Glomerular endothelial cell (primary cell): ENCODE measurements at places on chromosomes 6 and 20.

DNA sequence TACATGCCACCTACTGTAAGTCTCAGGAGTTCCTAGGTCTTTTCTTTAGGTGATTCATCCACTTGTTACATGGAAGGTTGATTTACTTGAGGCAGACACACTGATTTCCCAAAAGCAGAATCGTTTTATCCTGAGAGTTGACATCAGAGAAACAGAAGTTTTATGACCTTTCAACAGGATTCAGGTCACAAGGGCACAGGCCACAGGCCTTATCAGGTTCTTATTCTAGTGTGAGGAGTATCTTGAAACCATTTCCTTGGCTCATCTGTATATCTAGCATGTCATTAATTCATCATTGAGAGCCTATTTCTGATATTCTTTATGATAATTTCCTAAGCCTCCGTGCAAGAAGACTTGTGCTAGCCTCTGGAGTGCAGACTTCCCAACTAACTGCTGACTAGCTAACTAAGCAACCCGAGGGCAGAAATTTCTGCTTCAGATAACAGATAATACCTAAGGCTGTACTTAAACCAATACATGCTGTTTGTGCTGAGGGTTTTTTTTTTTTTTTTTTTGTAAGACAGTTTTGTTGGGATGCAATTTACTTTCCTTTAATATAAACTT is 44.9 kb upstream of the RFPL4B start:
- no peak for DNase-seq

DNA sequence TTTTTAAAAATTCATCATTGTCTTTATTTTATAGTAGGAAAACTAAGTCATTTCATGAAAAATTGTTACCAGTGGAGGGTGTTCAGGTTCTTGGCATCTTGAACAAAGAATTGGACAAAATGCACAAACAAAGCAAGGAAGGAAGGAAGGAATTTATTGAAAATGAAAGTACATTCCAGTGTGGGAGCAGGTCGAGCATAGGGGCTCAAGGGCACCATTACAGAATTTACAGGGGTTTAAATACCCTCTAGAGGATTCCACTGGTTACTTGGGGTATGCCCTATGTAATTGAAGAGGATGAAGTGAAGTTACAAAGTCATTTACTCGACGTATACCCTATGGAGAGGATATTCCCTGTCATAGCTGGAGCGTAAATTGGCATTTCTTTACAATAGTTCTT is 37.4 kb upstream of the HDAC2 start:
- no peak for DNase-seq

GRCh38 chr20:15445056-15445840 is 1107.8 kb upstream of the FLRT3 start:
- DNase-seq: no peak

GRCh38 chr6:107853230-107853629 is 29.1 kb upstream of the SCML4 start:
- no peak for DNase-seq

DNA sequence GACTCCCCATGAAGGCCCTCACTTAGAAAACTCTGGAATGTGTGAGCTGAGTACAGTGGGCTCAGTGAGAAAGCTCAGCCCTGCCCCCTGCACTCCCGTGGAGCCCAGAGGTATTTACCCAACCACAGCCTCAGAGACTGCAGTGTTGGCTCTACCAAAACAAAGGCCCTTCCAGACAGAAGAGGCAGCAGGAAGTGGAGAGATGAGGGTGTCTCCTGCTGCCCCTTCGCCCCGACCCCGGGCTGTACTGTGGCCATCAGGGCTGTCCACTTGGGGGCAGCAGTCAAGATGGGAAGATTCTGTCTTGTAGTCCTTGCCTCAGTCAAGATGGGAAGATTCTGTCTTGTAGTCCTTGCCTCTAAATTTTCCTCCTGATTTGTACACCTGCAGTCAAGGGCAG is 341.3 kb downstream of the TAF4 start:
- no peak for DNase-seq

- DNase-seq: no peak
Observed at GRCh38 chr20:58984691-58985090, 3.6 kb downstream of the NELFCD start.

GRCh38 chr6:48834706-48835105 is 628.3 kb downstream of the MMUT start:
- DNase-seq: no peak

- no peak for DNase-seq
Observed at GRCh38 chr6:106252687-106253086, 72.9 kb downstream of the ATG5 start.

- DNase-seq: no peak
Observed at GRCh38 chr6:7917729-7918128, 7.1 kb upstream of the TXNDC5 start.

GRCh38 chr20:56720620-56721213 is 91.6 kb downstream of the TFAP2C start:
- DNase-seq: no peak

- no peak for DNase-seq
Observed at GRCh38 chr6:74320715-74321114, 624.7 kb downstream of the CD109 start.

GRCh38 chr20:21618759-21619416 is 86.6 kb upstream of the PAX1 start:
- DNase-seq: no peak

DNA sequence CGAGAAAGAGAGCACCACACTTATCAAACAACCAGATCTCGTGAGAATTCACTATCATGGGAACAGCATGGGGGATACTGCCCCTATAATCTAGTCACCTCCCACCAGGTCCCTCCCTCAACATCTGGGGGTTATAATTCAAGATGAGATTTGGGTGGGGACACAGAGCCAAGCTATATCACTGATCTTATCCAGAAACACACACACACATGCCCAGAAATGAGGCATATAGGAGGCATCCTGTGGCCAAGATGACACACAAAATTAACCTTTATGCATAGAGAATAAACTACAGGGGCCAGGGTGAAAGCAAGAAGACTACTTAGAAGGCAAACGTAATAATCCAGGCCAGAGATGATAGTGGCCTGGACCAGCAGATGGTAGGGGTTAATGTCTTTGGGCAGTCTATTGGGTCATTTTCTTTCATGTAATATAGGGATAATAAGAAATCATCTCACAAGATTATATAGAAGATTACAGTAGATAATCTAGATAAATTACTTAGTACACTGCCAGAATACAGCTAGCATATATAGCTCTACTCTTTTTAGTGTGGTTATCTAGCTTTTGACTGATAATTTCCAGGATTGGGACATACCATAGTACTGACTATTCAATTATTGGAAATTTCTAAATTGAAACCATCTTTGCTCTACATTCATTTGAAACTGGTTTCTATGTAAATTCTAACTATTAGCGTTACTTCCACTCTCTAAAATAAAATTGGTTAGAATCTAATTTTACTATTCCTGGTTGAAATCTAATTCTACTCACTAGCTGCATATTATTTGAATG is 20.0 kb downstream of the RNF144B start:
- no peak for DNase-seq

DNA sequence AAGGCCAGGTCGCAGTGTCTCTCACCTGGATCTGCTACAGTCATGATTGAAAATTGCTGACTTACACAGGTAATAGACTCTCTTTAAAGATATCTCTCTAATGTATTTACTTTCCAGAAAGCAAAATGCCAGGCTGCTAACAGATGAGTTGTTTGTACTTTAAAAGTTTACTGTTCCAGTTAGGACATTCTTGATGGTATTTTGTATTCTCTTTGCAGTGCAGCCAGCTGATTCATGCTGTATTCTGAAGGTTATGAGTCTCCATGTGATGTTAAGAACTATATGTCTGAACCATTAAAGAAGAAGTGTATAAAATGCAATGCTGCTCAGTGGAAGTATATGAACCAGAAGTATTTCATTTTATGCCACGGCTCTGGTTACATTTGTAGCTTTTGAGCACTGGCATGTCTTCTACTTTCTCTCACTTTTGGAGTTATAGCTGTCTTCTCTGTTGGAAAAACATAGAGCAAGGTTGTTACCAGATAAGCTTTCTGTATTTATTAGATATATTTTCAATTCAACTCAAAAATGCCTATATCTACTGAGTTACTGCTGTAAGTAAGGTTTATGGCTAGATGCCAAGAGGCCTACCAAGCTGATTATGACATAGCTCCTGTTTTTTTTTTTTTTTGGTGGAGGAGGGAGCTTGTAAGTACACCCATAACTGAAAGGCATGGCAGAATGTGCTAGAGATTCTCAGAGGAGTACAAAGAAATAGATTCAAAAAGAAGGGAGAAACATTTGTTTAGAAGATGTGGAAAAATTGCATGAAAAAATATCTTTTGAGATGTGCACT is 130.5 kb upstream of the MAN1A1 start:
- DNase-seq: no peak

DNA sequence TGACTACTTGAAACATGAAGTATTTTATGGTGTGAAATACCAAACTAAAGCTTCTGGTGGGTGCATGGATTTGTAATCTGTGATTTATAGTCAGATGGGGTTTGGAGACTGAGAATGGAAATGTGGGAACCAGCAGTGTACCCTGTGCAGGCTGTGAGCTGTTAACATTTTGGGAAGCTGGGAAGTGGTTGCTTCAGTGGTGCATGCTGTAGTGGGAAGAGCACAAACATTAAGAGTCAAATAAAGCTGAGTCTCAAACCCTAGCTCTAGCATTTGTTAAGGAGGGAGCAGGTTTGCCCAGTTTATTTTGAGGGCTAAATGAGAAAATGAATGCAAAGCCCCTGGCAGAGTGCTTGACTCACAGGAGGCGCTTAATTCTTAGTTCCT is 235.7 kb downstream of the ZFAND3 start:
- DNase-seq: no peak

- DNase-seq: no peak
Observed at GRCh38 chr6:4879741-4880275, 103.6 kb downstream of the CDYL start.

DNA sequence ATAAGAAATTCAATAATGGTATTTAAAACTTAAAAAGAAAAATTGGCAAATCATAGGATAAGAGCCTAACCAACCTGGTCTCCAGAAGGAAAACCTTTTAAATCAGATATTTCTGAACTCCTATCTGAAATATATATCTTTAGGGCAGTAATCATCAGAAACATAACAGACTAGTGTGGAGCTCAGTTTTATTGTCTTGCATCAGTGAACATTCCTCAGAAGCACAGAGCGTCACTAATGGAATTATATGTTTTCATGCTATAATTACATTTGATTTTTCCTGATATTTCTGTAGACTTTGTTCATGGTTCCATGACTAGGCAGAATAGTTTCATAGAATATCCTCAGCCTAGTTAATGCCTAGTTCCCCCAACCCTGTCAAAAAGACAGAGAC is 262.2 kb downstream of the EYA4 start:
- DNase-seq: no peak

DNA sequence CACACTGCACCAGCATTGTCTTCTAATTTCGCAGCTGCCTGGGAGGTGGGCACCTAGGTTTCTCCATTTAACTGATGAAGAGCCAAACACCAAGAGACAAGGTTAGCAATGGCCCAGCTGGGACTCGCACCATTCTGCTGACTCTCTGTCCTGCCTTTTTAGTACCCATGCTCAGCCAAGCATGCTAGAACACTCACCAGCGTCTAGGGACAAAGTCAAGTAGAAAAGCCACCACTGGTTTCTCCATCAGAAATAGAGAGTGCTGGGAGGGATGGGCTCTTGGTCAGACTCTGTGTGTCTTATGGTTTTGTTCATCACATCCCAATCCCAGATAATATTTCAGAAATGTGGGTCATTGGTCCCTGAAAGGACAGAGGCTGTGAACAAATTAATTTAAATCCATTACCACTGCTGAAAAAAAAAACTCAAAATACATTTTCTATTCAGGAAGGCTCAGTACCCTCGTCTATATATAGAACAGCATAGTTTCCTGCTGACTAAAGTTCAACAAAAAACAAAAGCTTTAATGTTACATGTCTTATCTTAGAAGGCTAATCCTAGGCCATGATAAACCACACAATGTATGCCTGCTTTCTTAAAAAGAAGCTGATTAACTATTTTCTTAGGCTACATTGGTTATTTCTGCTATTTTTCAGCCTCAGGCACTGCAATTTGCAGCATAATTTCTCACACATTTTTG is 111.0 kb downstream of the TBC1D7 start:
- DNase-seq: no peak

DNA sequence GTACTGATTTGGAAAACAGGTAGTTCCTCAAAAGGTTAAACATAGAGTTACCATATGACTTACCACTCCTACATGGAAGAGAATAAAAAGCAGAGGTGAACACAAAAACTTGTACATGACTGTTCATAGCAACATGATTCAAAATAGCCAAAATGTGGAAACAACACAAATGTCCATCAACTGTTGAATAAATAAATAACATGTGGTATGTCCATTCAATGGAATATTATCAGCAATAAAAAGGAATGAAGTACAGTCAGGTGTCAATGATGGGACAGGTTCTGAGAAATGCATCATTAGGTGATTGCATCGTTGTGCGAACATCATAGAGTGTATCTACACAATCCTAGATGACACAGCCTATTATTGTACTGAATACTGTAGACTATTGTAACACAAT is 35.3 kb downstream of the NOL4L start:
- DNase-seq: no peak

DNA sequence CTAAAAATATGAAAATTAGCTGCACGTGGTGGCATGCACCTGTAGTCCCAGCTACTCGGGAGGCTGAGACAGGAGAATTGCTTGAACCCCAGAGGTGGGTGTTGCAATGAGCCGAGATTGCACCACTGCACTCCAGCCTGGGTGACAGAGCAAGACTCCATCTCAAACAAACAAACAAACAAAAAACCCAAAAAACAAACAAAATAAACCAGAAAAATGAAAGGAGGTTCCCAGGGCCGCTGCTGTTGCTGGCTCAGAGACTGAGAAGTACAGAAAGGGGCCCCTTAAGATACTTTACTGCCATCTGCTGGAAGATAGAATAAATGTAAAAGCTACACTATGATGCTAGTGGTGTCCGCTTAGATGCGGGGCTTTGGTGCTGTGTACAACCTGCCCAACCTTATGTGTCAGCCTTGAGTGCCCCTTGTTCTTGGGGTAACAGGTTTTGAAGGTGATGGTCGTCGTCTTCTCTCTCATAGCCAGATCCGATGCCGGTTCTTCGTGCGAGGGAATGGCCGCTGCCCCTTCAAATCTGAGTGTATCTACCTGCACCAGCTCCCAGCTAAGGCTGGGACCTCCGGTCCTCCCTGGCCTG is 2.8 kb upstream of the FANCE start:
- no peak for DNase-seq

- DNase-seq: no peak
Observed at GRCh38 chr20:63337786-63338420, 23.2 kb downstream of the CHRNA4 start.

DNA sequence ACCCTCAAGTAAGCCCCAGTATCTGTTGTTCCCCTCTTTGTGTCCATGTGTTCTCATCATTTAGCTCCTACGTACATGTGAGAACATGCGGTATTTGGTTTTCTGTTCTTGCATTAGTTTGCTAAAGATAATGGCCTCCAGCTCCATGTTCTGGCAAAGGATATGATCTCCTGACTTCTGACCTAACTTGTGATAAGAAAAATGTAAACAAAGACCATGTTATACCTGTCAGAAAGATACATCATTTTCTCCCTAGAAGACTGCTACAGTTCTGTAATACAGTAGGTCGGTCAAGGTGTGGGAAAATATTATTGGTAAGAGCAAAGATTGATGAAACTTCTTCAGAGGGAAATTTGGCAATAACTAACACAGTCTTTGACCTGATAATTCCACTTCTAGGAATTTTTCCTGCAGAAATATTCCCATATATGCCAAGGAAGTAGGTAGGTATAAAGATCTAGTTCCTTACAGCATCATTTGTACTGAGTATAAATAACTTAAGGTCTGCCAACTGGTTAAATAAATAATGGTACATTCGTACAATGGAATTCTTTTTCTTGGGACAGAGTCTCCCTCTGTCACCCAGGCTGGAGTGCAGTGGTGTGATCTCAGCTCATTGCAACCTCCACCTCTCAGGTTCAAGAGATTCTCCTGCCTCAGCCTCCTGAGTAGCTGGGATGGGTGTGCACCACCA is 19.1 kb upstream of the FKBP5 start:
- no peak for DNase-seq
